Cerebellar cortex (tissue), 1 donor: ENCODE measurements at places on chromosomes 11 and 22.

DNA sequence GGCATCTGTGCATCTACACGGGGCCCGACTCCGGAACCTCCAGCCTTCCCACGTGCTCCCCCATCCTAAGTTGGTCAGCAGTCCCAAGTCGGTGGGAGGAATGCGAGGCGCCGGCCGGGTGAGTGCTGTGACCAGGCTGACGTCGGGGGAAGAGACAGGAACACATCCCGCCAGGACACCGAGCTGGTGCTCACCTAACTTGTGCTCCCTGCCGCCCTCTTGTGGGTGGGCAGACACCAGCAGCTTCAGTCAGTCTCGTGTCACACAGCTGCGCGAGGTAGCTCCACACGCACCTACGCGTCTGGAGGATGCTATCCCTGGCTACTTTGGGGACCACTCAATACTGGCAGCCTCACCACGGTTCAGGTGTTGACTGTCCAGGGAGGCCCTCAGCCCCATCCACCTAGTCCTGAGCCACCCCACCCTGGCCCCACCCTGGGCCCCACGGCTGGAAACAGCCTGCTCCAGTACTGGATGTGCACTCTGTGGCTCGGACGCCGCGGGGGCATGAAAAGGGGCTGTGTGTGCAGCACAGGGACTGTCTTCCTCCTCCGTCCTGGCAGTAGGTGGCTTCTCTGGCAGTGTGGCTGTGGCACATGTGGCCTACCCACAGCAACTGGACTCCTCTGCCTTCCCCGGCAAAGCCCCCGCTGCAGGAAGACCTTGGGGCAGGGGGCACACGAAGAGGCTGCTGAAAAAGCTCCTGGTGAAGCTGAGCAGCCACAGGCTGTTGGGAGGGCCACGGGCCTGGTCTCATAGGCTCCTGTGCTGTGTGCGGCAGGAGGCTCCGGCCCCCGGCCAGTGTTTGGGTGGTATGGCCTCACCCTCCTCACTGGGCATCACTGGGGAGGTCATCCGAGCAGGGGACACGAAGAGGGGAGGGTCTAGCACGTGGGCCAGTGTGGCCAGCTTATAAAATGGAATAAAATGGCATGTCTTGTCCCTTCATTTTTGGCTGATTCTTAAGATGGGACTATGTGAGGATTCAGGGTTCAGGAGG is 11.2 kb upstream of the BID start:
- peak; percentile 48 for DNase-seq

- no peak for DNase-seq
Observed at GRCh38 chr11:18209058-18209457, 27.5 kb downstream of the SAA4 start.

DNA sequence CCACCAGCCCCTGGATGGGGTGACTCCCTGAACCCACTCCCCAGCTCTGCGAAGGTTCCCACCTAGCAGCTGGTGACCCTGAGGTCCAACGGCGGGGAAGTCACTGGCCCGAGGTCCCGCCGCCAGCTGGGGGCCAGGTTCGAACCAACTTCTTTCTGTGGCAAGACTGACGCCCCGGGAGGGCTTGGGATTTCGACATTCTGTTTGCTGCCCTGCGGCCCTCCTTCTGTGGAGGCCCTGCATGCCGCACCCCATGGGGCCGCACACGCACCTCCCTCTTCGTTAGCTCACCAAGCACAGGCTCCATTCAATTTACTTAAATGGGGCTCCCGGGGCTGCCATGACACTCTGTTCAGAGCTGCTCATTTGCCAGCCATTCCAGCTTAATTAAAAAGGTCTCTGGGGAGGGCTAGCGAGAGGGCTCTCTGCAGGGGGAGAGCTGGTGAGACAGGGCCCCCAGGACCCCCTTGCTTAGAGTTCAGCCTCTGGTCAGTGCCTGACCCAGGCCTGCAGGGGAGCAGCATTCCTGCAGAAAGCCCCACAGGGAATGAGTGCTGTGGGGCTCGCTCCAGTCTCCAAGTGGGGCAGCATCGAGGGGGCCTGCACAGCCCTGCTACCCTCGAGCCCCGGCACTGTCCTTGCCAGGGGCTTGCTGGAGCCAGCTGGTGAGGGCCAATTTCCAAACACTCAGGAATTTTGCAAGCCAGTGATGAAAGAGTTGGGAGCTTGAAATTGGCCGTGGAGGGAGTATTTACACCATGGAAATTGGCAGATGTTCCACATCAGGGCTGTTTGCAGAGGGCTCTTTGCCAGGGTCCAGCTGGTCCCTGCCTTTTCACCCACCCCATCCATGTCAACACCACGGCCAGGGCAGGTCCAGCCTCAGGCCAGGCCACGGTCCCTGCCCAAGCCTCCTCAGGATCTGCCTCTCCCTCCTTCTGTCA is 80.8 kb downstream of the CACNA1I start:
- no peak for DNase-seq

GRCh38 chr11:111623527-111624030 is 21.3 kb downstream of the SIK2 start:
- no peak for DNase-seq

- peak; percentile 33 for DNase-seq
Observed at GRCh38 chr11:7555052-7555699, 41.4 kb downstream of the PPFIBP2 start.

- no peak for DNase-seq
Observed at GRCh38 chr11:69443968-69444364, 37.5 kb upstream of the LINC01488 start.

DNA sequence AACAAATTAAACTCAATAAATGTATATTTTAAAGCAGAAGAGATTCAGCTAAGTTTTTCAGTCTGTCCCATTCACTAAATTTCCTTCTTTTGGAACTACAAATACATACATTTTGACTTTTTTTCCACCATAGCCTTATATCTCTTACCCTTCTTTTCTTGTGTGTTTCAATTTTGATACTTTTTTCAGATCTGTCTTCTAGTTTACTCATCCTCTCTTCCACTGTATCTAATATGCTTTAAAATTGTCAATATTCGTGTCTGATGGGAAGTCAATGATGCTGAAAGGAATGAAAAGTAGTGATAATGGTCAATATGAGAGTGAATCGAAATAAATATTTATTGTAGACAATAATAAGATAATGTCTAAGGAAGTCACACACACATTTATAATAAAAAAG is 332.3 kb upstream of the KIRREL3 start:
- no peak for DNase-seq

DNA sequence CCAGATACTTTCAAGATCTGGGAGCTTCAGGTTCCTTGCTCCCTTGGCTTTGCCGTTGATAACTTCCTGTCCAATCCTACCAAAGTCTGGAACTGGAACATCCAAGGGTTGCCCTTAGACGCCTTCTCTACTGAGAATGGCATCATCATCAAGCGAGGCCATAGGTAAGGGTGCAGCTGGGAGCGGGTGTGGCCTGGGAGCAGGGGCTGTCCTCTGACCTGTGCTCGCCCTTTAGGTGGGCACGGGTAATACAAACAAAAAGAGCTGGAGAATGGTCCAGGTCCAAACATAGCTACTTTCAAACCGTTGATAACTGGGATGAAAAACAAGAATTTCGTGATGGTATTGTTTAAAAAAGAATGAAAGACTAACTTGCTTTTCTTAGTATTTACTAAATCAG is 25.0 kb downstream of the CASP12 start:
- DNase-seq: no peak

- DNase-seq: no peak
Observed at GRCh38 chr11:25927411-25927953, 404.4 kb upstream of the ANO3 start.

GRCh38 chr11:3796346-3796745 is 1.0 kb downstream of the NUP98 start:
- DNase-seq: no peak

- DNase-seq: no peak
Observed at GRCh38 chr22:49910229-49911155, 7.7 kb downstream of the ALG12 start.

GRCh38 chr22:24128631-24129262 is 52.5 kb upstream of the SUSD2 start:
- DNase-seq: no peak

DNA sequence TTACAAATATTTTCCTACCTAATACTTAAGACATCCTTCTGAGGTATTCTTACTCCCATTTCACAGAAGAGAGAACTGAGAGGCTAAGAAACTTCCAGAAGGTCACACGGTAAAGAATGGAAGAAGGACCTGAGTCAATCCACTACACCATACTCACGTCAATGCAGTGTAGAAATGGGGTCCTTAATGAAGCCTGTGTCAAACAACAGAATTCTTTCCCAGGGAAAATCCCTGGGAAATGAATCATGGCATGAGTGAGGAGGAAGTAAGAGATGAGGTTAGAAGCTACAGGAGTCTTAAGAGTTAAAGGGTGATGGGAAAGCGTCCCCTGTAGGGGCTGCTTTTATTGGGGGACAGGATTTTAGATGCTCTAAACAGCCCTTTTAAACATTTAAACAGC is 147.9 kb downstream of the C11orf91 start:
- no peak for DNase-seq

GRCh38 chr22:36585841-36586240 is 56.9 kb upstream of the EIF3D start:
- DNase-seq: peak; percentile 25

GRCh38 chr11:79220171-79220570 is 220.7 kb downstream of the TENM4 start:
- no peak for DNase-seq
